Activated CD4-positive, alpha-beta T cell treated with anti-CD3 and anti-CD28 coated beads for 48 hours (primary cell): ENCODE measurements at places on chromosomes 7 and 10.

DNA sequence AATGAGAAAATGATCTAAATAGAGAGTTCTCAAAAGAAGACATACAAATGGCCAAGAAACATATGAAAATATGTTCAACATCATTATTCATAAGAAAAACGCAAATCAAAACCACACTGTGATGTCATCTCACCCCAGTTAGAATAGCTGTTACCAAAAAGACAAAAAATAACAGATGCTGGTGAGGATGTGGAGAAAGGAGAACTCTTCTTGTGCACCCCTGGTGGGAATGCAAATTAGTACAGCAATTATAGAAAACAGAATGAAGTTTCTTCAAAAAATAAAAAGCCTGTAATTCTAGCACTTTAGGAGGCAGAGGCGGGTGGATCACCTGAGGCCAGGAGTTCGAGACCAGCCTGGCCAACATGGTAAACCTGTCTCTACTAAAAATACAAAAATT is 199.3 kb downstream of the PARD3 start:
- no peak for DNase-seq

- DNase-seq, result no peak
These were observed 323.3 kb upstream of the ZNF32 start for GRCh38 chr10:43971981-43972380.

DNA sequence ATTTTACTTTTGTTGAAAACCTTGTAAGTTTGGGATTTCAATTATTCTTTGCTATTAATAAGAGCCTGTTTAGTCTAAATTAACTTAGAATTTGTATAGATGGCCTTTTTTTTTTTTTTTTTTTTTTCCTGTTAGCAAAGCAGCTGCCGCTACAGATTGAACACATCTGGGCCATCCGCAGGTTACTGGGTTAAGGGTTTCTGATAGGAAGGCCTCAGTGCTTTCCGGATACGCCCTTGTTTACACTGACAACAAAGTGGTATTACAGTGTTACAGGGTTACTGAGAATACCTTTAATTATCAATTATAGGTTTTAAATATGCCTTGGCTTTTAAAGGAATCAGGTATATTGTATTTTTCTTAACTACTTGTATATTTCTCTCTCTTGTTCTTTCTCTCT is 76.8 kb downstream of the PTN start:
- no peak for DNase-seq

DNA sequence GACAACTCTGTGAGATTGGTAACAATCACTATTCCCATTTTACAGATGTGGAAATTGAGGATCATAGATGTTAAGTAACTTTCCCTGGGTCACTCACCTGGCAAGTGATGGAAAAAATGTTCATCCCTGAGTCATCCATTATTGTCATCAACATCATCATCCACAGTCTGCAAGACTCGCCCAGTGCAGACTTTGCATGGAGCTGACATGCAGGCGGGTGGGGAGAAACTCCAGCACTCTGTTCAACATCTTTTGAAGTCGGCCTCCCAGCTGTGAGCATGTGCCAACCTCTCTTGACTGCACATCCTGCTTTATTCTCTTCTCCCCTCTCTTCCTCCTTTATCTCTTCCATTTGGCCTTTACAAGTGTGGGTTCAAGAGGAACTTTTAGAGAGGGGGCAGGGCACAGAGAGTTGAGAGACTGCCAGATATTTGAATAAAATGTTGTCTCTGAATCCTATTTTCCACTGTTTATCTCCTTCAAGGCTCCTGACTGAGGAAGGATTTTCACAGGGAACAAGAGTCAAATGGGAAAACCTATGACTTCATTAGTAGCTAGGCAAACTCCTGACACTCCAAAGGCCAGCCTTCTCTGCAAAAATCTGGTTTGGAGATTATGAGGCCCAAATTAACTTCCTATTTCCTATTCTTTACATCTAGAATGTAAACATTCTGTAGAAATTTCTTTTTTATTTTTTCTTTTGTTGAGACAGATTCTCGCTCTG is 283.7 kb upstream of the PODXL start:
- DNase-seq, result no peak

DNA sequence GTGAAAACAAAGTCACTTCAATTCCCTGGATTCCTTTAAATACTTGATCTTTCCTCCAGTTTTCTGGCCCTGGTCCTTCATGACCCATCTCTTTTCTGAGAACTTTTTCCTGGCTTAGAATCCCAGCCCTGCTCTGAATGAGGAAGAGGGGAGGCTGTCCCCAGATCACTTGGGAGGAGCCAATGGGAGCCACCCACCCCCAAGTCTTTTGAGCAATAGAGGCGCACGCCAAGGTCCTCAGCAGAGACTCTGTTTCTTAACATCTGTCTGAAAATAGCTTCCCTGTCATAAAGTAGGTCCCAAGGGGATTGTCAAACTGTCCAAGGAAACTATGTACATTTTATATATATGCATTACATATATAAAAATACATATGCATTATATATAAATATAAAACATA is 126.8 kb downstream of the ADRA2A start:
- DNase-seq, result no peak

- DNase-seq, result no peak
These were observed 19.4 kb downstream of the CHST15 start for GRCh38 chr10:124073978-124074377.

DNA sequence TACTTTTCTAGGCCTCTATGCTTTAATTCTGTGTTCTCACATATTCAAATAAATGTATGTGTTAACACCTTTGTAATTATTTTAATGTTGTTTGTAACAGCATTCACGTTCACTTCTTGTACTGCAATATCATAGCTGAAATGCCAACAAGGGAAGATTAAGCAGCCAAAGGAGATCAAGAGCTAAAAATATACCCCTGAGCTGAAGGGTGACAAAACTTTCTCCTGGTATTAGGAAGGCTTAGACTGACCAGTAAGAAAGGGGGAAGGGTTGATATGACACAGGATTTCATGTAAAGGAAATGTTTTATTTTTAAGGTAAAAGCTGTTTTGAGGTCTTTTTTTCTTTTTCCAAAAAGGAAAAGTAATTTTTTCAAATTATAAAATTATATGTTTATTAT is 40.4 kb upstream of the VDAC2 start:
- DNase-seq, result no peak

DNA sequence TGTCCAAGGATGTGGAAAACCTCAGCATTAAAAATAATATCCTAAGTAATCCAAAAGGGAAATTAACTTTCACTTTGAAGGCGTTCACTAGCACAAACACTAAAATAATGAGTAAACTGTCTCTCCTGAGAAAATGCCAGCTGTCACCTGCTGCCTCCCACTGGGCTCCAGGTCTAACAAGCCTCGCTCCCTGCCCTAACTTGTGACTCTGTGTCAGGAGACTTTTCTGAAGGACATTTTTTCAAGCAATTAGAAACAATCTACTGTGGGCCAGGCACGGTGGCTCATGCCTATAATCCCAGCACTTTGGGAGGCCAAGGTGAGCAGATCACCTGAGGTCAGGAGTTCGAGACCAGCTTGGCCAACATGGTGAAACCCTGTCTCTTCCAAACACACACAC is 72.8 kb upstream of the GLCCI1 start:
- DNase-seq, result no peak

- DNase-seq, result no peak
These were observed 36.6 kb downstream of the RHEB start for GRCh38 chr7:151482883-151483710.

- DNase-seq, result peak; percentile 23
These were observed 32.8 kb downstream of the GOLGA7B start for GRCh38 chr10:97882142-97883091.

- no peak for DNase-seq
These were observed 24.4 kb upstream of the LRRC4 start for GRCh38 chr7:128055637-128056036.

DNA sequence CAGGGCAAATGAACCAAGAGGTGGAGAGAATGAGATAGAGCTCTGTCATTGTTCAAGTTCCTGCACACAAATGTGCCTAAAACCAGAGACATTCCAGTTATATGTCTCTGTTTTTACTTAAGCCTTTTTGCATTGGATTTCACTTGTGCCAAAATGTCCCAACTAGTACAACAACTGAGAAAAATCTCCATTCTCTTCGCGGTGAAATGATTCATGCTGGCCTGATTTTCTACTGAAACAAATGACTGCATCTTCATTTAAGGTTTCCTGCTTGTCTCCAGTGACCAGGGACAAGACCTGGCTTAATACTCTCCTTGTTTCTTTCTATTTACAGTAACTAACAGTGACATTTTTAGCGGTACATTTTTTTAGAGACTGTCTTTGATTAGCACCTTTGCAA is 714.9 kb downstream of the KCNMA1 start:
- DNase-seq, result no peak
